ENCODE measurements at places on chromosomes 5 and 9.
A peak's percentile ranks its signal among the peaks of the same experiment; 100 is the strongest.

- DNase-seq, result no peak
Measured at GRCh38 chr5:167304834-167305469, 986.5 kb upstream of the WWC1 start.

- peak; percentile 25 for DNase-seq
Measured at GRCh38 chr9:35914301-35914807, 5.1 kb downstream of the SPAAR start.

- DNase-seq, result no peak
Measured at GRCh38 chr9:8265281-8265680, 465.7 kb upstream of the DMAC1 start.

GRCh38 chr5:107387526-107388140 lies 283.1 kb downstream of the EFNA5 start:
- DNase-seq, result no peak

DNA sequence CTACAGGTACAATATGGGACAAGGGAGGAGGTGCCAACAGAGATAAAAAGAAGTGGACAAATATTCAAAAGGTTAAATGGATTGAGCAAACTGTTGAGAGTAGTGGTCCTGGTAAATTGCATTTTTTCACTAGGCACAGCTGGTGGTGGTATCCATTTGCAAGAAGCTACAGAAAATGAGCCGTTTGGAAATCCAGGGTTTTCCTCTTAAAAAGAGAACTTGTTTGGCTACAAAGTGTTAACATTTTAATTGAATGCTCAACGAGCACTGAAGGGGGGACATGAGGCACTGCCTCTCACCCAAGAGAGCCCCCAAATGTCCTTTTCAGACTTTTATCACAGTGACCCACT lies 491 bp upstream of the ZCCHC9 start:
- no peak for DNase-seq

- no peak for DNase-seq
Measured at GRCh38 chr5:36049949-36050348, 16.7 kb downstream of the UGT3A2 start.

- peak; percentile 29 for DNase-seq
Measured at GRCh38 chr5:136212252-136212721, 19.3 kb upstream of the SMIM32 start.

- peak; percentile 39 for DNase-seq
Measured at GRCh38 chr5:74865804-74866595, at the start of gene FAM169A. TSS of gene FAM169A (minus strand) at chr5:74866387. CDS start at chr5:74841676, 24,711 bp downstream.

GRCh38 chr5:62649476-62650113 lies 71.0 kb downstream of the LRRC70 start:
- DNase-seq, result no peak

DNA sequence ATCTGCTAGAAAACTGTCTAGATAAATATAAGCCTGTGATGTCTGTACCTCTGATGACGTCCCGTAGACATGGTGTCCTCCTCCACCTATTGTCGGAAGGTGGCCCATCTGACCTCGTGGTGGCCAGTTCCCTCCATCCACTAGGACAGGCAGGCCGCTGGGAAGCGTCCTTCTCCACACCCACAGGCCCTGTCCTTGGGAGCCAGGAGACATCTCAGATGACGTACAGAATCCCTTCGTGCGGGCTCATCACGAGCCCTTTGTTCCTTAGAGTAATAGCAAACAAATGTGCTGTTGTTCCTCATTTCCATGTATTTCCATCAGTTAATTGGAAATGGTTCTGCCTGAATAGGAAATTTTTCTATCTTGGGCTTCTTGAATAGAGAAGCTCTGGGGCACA lies 38.3 kb upstream of the TENT4A start:
- no peak for DNase-seq

DNA sequence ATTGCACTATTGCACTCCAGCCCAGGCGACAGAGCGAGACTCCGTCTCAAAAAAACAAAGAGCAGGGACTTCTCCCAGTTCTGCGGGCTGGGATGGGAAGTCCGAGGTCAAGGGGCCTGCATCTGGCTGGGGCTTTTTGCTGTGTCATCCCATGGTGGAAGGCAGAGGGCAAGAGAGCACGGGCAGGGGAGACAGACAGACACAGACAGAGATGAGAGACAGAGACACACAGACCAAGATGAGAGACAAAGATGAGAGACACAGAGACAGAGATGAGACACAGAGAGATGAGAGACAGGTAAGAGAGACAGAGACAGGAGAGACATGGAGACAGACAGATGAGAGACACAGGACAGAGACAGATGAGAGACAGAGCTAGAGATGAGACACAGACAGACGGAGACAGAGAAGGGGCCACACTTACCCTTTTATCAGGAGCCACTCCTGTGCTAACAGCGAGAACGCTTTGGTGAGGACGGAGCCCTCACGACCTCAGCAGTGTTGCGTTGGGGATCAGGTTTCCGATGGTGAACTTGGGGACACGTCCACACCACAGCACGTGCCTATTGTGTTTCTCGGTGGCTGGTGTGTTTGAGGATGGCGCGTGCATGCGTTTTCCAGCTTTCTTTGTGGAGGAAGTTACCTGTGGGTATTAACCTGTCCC lies 8.9 kb upstream of the TOR4A start:
- DNase-seq, result no peak

GRCh38 chr5:124444147-124444775 lies 302.2 kb downstream of the ZNF608 start:
- DNase-seq, result no peak

DNA sequence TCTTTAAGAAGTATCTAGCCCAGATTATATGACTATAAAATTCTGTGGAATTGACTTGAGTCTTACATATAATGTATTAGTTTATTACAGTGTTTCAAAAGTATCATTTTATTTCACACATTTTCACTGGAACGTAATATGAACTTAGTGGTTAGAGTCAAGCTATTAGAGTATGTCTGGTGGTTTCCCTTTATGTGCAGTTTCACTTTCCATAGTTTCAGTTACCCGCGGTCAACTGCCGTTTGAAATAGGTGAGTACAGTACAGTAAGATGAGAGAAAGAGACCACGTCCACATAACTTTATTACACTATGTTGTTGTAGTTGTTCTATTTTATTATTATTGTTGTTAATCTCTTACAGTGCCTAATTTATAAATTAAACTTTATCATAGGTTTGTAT lies 50.5 kb downstream of the COMMD10 start:
- DNase-seq, result no peak

Data from fibroblast of skin of right quadriceps (primary cell).